GM20000 (cell line): ENCODE measurements at places on chromosomes 1 and 21.

- no peak for DNase-seq
These were observed 2.5 kb downstream of the S100A11 start for GRCh38 chr1:152034324-152034653.

DNA sequence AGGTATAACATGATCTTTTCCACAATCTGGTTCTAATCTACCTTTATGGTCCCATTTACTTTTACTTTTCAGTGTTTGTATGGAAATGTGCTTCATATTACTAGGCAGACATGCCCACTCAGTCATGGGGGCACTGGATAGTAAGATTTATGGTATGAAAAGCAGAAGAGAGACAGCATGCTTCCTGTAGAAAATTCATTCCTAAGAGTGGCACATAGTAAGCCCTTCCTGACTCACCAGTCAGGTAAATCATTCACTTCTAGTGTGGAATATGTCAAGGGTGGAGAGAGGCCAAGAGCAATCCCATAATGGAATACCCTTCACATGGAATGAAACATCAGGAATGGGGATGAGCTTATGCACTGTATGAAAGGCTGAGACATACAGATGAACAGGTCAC lies 49.5 kb upstream of the BCL10 start:
- no peak for DNase-seq

DNA sequence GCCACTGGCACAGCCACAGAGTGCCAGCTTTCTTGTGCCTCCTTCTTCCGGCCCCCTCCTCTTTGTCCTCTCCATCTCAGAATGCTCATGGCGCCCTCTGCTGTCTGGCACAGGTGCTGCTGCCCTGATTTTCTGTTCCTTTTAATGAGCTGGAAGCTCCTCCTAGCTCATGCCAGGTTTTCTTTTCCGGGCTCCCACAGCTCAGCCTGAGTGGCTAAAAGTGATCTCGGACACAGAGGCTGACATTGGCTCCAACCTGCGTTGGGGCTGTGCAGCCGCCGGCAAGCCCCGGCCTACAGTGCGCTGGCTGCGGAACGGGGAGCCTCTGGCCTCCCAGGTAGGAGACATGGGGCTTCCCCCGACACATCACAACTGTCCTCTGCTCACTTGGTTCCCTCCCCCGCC lies 18.7 kb downstream of the CNTN2 start:
- DNase-seq = peak; percentile 82

- no peak for DNase-seq
These were observed 121.7 kb upstream of the DUSP10 start for GRCh38 chr1:221863635-221864034.

DNA sequence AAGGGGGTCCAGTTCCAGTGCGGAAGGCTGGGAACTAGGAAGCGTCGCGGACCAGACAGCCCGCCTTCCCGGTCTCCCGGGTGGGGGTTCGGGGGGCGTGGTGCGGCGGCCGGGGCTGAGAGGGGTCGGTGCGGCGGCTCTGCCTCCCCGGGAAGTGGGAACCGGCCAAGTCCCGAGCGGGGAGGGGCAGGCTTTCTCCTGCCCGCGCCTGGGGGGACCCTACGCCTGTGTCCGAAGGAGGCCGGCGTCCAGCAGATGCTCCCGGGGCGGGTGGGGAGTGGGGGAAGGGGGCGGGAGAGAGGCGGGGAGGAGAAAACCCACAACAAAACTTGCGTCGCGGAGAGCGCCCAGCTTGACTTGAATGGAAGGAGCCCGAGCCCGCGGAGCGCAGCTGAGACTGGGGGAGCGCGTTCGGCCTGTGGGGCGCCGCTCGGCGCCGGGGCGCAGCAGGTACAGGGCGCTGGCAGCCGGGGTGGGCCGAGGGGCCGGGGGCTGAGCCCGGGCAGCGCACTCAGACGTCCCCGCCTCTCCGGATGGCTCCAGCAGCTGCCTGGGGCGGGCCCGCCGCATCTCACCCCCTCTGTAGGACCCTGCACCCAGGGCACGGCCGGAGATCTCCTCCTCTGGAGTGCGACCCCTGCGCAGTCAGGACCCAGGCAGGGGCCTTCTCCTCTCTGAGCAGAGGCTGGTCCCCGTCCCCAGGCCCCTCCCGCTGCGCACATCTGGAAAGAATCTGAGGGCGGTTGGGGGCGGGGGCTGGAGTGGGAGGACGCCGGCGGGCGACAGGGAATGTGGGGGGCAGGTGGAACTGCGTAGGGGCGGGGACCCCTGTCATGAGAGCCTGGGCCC lies at the start of gene PODN:
Gene PODN, plus strand, starts transcription at position 355 of the 849 bp plus-strand sequence. CDS start 7,643 bp downstream, outside the sequence.
- DNase-seq = peak; percentile 49

GRCh38 chr21:35163411-35163810 lies 114.3 kb upstream of the RUNX1 start:
- DNase-seq = no peak

DNA sequence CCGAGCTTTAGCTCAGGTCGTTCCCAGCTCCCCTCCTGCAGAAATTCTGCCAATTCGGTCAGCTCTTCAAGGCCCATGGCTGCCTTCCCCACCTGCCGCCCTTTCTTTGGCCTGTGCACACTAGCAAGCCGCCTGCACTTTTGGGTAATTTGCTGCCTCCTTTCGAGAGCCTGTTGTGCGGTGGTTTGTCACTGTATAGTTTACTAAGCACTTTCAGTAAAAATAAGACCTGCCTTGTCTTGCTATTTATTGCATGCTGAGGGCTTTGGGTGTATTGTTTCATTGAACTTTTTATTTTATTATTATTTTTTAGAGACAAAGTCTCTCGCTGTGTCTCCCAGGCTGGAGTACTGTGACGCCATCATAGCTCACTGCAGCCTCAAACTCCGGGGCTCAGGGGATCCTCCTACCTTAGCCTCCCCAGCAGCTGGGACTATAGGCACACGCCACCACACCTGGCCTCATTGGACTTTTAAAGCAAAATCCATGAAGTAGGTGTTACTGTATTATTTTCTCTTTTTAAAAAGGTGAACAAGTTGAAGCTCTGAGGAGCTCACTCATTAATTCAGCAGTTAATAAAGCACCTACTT lies 1.1 kb upstream of the FABP3 start:
- no peak for DNase-seq

- DNase-seq = no peak
These were observed 7.2 kb downstream of the KCNN3 start for GRCh38 chr1:154862907-154863306.

DNA sequence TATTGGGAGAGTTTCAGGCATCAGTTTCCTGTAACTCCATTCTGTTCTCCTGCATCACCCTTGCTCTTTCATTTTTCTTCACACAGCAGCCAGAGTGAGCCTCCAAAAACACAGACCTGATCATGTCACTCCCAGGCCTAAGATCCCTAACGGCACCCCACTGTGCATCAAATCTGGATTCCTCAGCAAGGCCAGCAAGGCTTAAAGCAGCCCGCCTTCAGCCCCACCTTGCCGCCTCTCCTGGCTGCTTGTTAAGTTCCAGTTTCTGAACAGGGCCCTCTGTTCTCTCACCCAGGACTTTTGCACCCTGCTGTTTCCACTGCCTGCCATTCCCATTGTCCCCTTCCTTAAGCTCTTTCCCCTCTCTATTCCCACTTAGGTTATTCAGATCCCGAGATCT lies 29.3 kb downstream of the C1orf116 start:
- no peak for DNase-seq

- no peak for DNase-seq
These were observed 187.8 kb upstream of the PLD5 start for GRCh38 chr1:242712248-242712647.

DNA sequence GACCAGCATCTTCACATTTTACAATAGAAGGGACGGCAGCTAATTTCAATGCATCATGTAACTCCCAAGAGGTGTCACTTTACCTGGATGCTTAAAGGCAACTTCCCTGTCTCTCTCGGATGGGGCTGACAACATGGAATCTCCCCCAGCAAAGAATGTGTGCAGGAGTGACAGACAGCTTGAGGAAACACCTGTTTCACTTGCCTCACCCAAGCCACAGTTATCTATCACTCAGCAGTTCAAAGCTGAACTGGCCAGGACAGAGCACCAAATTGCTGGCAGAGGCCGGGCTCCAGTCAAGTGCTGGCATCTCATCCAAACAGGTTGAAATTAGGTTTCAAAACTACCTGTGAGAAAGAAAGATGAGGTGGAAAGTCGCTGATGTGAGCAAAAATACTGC lies 538.0 kb upstream of the PLXNA2 start:
- DNase-seq = no peak

GRCh38 chr1:199272139-199272544 lies 633.3 kb downstream of the PTPRC start:
- DNase-seq = no peak

GRCh38 chr21:16395285-16395684 lies 665.5 kb downstream of the USP25 start:
- no peak for DNase-seq

DNA sequence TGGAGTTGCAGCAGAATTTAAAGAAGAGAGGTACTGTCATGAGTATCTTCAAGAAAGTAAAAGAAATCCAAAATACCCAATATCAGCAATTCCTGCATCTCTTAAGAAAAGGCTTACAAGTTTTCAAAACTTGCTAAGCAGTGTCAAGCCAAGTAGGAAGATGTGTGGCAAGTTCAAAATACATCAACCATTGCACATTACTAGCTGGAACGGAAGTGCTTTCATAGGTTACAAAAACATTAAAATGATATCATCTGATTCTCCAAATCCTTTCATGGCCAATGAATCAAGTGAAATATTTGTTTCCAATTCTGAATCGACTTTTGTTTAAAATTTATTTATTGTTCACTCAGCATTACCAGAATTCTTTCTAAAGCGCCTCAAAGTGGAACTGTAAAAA lies 5.7 kb upstream of the ABCA4 start:
- DNase-seq = no peak

DNA sequence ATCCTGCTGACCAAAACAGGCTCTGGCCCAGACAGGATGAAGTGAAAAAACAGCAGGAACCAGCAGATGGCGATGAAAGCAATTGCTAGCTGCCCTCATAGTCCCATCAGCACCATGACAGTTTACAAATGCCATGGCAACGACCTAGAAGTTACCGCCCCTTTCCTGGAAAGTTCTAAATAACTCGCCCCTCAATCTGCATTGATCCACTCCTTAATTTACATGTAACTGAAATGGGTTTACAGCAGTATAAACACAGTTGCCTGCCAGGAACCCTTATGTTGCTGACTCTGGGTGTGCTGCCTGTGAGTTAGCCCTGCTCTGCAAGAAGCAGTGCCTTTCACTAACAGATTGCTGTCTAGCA lies 65.5 kb upstream of the CR1L start:
- DNase-seq = peak; percentile 43

DNA sequence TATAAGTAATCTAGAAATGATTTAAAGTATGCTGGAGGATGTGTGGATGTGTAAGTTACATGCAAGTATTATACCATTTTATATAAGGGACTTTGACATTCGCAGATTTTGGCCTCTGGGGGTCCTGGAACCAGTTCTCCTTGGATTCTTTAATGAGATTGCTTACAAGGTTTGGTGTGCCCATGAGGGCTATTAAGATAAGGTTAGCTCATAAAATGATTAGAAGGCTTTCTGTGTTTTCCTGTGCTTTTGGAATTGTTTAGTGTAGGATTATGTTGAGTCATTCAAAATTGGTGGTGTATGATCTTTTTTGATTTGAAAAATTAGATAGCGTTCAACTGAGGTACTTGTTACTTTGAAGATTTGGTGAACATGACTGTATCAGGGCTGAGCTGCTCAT lies 5.6 kb downstream of the USP25 start:
- DNase-seq = no peak

GRCh38 chr21:45592208-45592619 lies 50.0 kb upstream of the SLC19A1 start:
- peak; percentile 88 for DNase-seq

GRCh38 chr1:170536924-170537551 lies 5.1 kb downstream of the GORAB start:
- DNase-seq = no peak

GRCh38 chr1:226404063-226404903 lies 3.6 kb downstream of the PARP1 start:
- DNase-seq = no peak

GRCh38 chr1:10555635-10556429 lies 81.1 kb downstream of the PEX14 start:
- no peak for DNase-seq

DNA sequence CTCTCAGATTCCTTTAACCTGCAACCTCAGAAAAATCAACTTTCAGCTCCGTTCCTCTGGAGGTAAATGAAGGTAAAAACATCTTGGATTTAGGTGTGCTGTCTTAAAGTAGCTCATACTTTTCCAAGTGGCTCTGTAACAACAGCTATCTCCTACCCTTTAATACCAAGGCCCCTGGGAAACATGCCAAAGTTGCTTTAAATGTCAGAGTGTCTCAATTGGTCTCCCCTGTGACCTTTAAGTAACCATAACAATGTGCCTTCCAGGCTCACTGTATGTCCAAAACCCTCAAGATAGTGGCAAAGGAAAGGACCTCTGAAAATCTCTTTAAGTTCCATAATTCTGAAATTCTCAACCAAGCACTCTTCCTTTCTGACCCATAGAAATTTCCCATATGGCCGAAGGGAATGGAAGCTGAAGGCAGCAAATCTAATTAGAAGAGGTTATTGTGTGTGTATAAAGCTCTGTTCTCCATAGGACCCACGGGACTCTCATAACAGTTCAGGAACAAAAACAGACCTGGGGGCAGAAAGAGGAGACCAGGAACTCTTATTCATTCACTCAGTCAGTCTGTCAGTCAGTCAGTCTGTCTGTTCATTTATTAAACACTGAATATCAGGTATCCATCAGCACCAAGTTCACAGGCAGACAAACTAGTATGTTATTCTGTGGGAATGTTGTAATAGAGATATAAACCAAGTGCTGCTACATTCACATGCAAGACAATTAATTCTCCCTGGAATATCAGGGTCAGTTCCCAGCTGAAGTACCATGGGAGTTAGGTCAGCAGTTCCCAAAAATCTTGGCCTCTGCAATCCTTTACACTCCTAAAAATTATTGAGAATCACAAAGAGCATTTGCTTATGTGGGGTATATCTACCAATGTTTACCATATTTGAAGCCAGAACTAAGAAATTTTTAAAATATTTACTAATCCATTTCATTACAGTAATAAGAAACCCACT lies 19.1 kb downstream of the ASTN1 start:
- no peak for DNase-seq

DNA sequence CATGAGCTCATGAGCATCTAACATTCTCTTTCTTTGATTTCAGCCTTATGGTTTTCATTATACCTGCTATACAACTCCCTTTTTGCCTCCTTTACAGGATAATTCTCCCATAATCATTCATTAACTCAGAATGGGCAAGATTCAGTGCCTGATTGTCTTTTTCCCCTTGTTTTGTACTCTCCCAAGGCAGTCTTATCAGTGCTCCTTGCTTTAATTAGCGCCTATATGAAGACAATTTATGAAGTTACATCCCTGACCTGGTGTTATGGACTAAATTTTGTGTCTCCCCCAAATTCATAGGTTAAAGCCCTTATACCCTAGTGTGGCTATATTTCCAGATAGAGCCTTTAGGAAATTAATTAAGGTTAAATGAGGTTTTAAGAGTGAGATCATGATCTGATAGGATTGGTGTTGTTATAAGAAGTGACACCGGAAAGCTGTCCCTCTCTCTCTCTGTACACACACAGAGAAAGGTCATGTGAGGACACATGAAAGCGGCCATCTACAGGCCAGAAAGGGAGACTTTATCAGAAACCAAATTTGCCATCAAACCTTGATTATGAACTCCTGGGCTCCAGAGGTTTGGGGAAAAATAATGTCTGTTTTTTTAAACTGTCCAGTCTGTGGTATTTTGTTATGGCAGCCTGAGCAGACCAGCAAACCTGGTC lies 185.8 kb upstream of the CHODL start:
- no peak for DNase-seq

- no peak for DNase-seq
These were observed 63.7 kb upstream of the ABCG1 start for GRCh38 chr21:42155045-42155855.
